ENCODE measurements at places on chromosomes 1 and 21.

DNA sequence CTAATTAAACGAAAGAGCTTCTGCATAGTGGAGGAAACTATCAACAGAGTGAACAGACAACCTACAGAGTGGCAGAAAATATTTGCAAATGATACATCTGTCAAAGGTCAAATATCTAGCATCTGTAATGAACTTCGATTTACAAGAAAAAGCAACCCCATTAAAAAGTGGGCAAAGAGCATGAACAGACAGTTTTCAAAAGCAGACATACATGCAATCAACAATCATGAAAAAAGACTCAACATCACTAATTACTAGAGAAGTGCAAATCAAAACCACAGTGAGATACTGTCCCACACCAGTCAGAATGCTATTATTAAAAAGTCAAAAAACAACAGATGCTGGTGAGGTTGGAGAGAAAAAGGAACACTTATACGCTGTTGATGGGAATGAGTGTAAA lies 103.2 kb downstream of the MAGI3 start:
- no peak for DNase-seq

- no peak for DNase-seq
Observed at GRCh38 chr1:230684146-230684545, 29.8 kb downstream of the AGT start.

DNA sequence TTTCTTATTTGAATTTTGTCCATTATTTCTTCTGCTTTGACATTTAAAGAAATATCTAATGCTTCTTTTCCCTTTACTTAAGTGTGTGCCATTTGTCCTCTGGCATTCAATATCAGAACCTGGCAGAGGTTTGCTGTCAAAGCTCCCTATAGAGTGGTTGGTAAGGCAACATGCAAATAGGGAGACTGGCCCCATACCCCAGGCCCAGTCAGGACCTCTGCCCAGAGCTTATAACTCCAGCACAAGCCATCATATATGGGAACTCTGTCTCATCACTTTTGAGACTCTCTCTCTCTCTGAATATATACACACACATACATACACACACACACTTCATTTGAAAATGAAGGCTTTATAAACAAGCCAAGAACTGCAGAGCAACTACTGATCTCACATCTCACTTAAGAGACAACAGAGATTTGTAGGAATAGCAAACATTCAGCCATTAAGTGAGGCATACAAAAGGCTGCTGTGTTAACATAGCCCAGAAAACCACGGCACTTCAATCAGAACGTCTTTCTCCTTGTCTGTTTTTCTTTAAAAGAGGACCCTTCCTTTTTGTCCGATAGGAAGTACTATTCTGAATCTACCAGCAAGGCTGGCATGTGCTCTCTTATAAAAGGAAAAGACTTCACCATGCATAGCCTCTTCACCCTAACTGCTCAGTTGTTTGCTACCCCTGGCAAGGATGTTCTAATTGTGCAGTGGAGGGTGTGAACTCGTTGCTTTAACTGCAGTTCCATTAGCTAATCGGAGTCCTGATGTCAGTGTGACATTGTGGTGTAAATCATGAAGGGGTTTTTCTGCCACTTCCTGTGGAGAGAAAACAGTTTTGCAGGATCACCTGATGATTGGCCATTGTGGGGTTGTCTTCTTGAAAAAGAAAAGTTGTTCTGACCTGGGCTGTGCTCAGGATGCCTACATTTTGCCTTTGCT lies 101.7 kb downstream of the NR5A2 start:
- DNase-seq = no peak

DNA sequence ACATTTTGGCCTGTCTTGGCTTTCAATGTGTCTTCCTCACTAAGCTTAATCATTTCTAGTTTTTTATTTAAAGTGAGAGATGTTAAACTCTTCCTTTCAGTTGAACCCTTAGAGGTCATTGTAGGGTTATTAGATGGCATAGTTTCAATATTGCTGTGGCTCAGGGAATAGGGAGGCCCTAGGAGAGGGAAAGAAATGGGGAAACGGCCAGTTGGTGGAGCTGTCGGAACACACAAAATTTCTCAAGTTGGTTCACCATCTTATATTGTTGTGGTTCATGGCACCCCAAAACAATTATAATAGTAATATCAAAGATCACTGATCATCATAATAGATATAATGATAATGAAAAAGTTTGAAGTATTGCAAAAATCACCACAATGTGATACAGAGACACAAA lies 31.4 kb upstream of the KAZN start:
- no peak for DNase-seq

DNA sequence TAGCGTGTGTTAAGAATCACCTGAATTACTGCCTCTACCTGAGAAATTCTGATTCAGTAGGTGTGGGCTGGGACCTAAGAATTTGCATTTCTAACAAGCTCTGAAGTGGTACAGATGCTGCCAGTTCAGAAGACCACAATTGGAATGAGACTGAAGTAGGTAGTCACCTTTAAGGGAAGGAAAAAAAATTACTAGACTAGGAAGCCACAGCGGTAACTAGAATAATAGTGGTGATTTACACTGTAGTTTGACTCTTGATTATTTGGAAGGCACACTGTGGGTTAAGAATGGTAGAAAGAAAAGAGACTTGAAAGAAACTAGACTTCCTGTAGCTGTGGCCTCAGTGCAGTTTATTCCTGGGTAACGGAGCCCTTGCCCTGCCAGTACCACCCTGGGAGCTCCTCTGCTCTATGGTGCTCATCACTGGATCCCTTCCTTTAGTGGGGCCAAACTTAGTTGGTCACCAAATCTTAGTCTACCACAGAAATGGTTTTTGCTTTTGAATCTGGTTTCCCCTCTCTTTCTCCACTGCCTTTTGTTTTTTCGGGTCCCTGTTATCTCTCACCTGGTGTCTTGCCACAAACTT lies 43.6 kb downstream of the ARID1A start:
- DNase-seq = no peak

GRCh38 chr1:45306319-45306718 lies 20.4 kb upstream of the HPDL start:
- DNase-seq = peak; percentile 54

DNA sequence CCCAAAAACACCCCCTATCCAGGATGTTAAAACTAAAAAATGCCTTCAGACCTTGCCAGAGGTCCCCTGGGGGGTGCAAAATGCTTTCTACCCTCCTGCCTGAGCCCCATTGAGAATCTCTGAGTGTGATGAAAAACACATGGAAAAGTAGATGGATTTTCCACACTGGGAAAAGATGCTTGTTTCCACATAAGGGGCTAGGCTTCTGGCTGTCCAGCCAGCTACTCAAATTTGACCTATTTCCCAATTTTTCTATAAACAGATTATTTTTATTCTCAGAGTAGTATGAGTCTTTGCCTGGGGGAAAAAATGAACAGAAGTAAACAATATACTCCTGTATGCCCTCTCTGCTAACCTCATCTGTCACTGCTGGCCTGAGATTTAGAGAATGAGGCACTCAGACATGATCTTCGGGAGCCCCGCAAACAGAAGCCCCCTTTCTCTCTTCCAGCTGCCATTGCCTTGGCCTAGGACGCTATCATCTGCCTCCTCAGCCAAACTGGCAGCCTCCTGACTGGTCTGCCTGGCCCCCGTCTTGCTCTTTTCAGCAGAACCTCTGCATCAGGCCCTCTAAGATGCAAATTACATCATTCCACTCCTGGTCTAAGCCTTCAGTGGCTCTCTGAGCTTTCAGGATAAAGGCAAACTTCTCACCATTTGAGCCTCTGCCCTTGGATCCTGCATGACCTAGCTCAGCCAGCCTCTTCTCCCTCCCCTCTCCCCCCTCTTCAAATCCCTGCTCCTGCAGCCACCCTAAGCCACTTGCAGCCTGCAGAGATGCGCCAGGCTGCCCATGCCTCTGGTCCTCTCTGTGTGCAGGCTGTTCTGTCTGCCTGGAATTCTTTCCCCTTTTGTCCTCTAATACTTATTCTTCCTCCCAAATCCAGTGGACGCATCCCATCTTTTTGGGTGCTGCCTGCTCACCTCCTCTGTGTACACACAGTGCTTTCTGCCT lies 39.7 kb upstream of the TMEM125 start:
- DNase-seq = no peak

DNA sequence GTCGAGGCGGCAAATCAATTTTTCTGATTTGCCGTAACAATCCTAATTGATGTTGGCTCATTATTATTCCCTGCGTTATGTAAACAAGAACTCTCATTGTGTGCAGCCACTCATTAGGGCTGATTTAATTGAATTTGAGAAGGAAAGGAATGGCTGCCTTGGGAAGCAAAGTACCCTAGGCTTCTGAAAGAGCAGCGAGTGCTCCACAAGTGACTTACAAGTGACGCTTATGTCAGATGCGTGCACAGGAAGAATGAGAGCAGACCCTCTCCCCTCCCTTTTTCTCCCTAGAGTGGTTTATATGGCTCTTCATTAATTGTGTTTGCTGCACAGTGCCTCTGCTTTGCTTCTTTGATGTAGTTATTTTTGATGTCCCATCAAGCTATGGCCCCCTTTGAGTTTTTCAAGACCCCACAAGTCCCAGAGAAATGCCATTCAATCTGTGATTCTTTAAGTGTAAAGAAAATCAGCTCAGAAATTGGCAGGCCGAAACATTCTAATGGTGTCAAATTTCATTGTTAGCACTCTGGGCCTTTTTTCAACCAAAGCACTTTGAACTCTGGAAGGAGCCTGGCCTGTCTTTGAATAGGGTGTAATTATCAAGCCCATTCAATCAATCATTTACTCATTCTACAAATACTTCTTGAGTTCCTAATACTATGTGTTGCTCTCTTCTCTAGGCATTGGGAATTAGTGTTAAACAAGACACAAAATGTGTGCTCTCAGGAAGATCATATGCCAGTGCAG lies 86.8 kb upstream of the VAV3 start:
- no peak for DNase-seq

GRCh38 chr1:227351443-227351842 lies 33.2 kb upstream of the CDC42BPA start:
- DNase-seq = no peak

- no peak for DNase-seq
Observed at GRCh38 chr1:36137776-36138175, 11.5 kb downstream of the TRAPPC3 start.

GRCh38 chr1:44353604-44354003 lies 1.5 kb downstream of the ERI3 start:
- DNase-seq = no peak

DNA sequence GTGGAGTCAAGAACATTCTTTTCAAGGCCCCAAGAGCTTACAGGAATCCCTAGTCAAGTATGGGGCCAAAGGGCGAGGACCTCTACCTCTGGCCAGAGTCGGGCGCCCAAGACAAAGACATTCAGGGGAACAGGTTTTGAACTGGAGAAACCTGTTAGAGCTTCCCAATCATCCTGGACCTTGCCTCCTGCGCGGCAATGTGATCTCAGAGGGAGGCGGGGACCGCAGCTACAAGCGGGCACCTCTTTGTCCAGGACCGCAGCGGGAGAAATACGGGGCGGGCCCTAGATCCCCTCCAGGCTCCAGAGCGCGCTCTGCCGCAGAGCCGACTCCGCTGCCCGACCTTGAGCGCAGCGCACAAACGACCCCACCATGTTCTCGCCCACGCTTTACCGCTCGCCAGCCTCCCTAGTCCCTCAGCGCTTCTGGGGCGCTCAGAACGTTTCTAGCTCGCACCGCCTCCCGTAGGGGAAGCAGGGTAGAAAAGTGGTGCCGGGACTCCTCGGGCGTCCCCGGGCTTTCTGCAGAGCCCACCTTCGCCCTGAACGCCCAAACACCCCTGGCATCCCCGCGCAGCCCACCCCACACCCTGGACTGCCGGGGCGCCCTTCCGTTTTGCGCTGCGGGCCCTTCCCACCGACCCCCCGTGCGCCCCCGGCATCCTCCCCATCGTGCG lies 28.1 kb downstream of the RABIF start:
- DNase-seq = peak; percentile 48

- peak; percentile 40 for DNase-seq
Observed at GRCh38 chr1:169550294-169550693, 36.0 kb downstream of the F5 start.

- DNase-seq = no peak
Observed at GRCh38 chr1:48688102-48688760, 88.5 kb downstream of the BEND5 start.

GRCh38 chr1:80506216-80506615 lies 1294.5 kb upstream of the ADGRL2 start:
- DNase-seq = no peak

DNA sequence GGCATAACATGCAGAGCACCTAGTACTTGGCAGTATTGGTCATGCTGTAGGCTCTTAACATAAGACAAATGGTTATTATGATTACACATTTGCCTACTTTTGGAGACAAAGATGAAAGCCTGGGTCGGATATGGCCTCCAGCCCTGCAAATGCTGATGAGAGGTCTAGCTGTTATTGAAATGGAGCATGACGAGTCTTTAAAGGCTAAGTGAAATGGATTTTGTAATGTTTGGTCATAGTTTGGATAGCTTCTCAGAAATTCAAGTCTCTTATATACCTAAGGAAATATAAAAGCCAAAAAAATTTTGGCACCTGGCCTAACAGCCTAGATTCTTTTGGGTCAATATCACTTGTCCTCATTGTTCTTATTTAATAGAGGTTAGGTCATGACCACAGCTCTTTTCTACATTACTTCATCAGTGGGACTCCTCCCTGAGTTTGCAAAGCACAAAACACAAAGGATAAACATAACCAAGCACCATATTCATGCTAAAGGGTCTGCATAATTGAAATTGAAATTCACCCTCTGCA lies 69.2 kb upstream of the WLS start:
- DNase-seq = no peak

DNA sequence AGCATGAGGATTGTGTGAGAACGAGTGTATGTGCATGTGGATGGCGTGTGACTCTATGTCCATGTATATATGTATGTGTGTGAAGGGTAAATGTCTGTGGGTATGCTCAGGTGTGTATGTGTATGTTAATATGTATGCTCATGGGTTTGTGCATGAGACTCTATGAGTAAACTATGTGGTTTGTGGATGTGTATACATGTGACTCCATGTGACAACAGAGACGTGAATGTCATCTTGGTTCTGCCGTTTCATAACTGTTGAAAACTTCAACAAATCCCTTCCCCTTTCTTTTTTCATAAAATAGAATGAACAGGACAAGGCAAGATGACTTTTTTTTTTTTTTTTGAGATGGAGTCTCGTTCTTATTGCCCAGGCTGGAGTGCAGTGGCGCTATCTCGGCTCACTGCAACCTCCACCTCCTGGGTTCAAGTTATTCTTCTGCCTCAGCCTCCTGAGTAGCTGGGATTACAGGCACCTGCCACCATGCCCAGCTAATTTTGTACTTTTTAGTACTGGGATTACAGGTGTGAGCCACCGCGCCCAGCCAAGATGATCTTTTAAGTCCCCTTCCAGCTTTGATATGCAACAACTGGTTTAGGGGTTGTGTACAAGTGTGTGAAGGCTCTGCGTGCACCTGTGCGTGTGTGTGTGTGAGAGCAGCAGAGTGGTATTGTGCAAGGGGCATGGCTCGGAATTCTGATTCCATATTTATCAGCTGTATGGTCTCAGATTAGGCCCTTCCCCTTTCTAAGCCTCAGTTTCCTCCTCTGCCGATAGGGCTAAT lies 106.3 kb downstream of the EBNA1BP2 start:
- DNase-seq = no peak

DNA sequence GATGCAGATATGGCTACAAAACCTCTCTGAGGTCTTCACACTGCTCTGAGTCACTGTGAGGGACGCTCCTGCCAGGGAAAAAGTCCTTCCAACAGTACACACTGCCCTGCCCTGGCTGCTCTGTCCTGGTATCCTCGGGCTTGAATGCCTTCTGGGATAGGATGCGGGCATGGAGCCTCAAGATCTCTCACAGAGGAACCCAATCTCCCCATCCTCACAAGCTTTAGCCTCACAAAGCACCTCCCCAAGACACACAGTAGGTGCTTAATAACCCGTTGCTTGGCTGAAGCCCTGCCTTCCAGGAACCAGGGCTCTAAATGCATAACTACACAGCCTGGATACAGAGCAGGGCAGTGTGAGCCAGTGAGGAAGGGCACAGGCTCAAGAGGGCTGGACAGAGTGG lies 9.2 kb downstream of the RAP1GAP start:
- DNase-seq = no peak

Data from GM10248 (cell line).